Esophagus squamous epithelium (tissue), 5 donors: ENCODE measurements at places on chromosomes 2 and 18. TPM values are rescaled to one million over a fixed set of nuclear protein-coding genes. Genes with fewer than 3 reads are reported as not detected.

- DNase-seq, result no peak
Observed at GRCh38 chr2:13034861-13035260, 318.1 kb downstream of the TRIB2 start.

DNA sequence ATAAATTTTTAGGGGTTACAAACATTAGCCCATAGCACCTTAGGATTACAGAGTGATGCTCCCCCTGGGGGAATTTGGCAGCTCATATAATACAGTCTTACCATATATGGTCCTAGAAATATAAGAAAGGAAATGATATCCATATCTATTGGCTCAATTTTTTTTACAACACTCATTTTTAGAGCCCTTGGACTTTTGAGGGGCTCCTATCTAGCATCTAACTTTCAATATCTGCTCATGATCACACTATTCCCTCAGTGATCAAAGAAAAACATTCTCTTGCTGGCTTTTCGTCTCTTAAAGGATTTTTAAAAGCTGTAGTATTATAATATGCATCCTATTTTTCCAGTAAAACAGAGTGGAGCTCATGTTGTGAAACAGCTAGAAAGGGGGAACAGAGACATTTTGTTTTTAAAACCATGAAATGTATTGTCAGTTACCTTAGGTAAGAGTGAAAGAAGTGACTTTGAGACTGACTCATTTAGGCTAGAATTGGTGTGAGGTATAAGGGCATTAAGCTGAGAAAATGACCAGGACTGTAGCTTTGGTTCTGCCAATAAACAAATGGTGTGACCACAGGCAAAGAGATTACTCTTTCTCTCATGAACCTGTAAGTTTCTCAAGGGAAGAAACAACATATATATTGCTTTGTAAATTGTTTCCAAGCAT lies 65.8 kb downstream of the ALPK2 start:
- no peak for DNase-seq

Gene ANTXR1
- 11.2 TPM for total RNA-seq

Gene ZRANB3
- 4.4 TPM for total RNA-seq

Gene TLX2
- total RNA-seq, result not detected

Gene ASXL3
- total RNA-seq, result 0.18 TPM

Gene NXPH2
- not detected for total RNA-seq
